GM04503 (cell line): ENCODE measurements at places on chromosomes 11 and 22.

GRCh38 chr11:14642873-14643696 lies 519 bp upstream of the PDE3B start:
- no peak for DNase-seq

- no peak for DNase-seq
Measured at GRCh38 chr22:35454416-35455054, 54.6 kb downstream of the MCM5 start.

DNA sequence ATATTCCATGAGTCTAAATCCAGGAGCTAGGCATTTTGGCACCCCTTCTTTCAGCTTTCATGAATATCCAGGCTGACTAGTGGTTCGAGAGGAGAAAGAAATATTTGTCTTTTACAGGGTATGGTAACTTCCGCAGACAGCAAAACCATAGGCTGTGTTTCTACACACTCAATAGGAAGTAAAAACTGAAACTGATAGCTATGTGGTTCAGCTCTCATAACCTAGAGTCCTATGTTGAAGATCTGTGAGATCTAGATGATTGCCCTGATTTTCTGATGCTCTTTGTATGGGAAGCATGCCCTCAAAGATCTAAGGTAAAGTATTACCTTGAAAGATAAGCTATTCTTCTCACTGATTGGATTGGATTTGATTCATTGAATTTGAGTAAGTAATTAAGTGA lies 118.3 kb downstream of the CD44 start:
- DNase-seq: no peak

- no peak for DNase-seq
Measured at GRCh38 chr22:17314487-17314886, 54.8 kb upstream of the CECR2 start.

DNA sequence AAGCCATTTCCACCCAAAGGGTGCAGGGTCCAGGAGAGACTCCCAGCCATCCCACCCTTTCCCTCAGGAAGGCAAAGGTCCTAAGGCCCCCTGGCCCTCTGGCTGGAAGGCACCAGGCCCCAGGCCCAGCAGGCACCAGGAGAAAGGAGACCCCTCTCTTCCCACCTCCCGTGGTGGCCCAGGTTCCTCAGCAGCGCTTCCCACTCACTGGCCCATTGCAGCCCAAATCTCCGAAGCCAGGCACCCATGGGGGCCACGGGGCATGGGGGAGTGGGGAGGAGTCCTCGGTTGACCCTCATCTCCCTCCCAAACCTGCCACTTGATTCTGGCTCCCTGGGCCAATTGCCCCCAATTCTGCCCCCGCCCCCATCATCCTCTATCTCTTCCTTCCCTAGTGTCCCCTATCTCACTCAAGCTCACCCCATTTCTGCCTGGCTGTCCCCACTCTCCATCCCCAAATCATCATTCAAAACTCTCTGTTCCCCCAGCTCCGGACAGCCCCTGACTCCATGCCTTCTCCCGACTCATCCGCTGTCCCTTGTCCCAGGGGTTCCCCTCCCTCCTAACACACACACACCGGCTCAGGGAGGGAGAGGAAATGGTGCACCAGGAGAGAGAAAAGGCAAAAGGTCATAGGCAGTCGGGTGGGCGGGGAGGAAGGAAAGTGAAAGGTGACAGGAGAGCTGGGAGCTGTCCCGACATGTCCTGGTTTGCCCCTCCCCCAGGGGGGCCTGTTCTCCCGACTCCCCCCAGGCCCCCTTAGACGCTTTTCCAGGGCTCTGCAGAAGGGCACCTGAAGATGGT lies 1.2 kb downstream of the LIF start:
- DNase-seq: no peak

DNA sequence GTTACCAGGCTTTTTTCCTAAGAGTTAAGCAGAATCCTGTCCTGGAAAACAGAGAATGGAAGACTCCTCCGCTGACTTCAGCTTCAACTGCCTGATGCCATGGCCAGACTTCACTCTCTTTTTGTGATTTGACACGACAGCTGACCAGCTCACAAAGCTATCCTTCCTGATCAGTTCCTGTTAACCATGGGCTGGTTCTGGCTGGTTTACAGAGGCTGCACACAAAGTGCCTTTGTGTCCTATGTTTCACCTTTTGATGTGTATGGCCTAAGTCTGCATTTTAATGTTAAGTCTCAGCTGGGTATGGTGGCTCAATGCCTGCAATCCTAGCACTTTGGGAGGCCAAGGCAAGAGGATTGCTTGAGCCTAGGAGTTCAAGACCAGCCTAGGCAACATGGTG lies 11.1 kb downstream of the FOLR3 start:
- no peak for DNase-seq

DNA sequence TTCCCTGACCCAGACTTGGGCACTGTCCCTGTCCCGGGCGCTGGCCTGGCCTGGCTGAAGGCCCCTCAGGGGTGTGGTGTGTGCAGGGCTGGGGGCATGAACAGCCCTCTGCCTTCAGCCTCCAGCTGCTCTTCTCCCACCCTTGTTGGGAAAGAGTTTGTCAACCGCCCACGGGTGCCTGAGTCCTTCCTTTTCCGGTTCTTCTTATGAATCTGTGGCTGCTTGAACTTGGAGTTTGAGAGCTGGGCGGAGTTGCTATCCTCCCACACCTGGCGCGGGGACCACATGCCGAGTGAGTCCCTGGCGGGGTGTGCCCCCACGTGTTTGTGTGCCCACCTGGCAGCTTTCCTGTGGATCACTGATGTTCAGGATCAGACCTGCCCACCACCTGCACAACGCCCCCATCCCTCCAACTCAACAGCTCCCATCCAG lies 13.4 kb downstream of the NFAM1 start:
- no peak for DNase-seq

GRCh38 chr11:22903782-22904181 lies 43.5 kb upstream of the CCDC179 start:
- no peak for DNase-seq

DNA sequence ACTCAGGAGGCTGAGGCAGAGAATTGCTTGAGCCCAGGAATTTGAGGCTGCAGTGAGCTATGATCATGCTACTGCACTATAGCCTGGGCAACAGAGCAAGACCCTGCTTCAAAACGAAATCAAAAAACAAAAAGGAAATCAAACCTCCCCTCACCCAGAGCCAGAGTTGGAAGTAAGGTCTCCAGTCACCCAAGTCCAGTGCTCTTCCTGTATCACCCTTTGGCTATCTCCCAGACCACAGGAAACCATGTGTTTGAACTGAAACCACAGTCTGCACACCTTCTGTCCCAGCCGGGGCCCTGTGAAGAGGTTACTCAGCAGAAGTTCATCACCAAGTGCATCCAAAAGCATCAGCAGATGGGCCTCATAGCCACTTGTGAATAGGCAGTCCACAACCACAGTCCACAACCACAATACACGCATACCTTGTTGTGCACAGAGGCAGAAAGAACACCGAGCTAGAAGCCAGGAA lies 4.6 kb downstream of the MYH9 start:
- no peak for DNase-seq

DNA sequence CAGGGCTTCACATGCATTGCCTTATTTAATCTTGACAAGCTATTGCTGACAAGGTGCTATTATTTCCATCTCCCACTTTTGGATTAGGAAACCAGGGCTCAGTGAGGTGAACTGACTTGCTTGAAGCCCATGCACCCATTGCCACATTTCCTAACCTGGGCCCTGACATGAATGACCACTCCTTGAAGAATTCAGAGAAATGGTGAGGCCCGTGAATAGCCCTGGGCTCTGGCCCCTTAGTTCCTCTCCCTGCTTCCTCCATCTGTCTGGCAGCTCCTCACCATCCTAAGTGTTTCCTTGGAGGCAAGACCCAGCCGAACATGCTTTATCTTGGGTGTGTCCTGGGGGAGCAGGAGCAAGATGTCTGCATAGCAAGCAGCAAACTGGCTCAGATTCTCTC lies 56.1 kb upstream of the NECTIN1 start:
- no peak for DNase-seq
